Stimulated activated CD4-positive, alpha-beta T cell treated with anti-CD3 and anti-CD28 coated beads, Interleukin-15, amount 100 ng/mL, for 1 hour (primary cell): ENCODE measurements at places on chromosomes 1 and 21.

DNA sequence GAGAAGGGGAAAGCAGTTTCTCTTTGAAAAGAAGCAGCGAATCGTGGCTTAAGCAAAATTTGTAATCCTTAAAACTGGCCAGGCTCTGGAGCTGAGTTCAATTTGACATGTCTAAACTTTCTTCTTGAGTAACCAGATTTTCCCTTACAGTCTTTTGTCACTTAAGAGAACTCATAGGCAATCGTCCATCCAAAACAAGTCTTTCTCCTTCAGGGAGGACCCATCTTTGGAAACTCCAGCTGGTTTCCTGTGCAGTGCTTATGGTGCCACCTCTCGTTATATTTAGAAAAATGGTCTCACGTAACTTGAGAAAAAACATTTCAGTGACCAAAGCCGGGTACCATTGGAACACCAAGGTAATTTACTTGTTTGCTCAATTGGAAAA lies 1.8 kb upstream of the PTTG1IP start:
- no peak for DNase-seq

DNA sequence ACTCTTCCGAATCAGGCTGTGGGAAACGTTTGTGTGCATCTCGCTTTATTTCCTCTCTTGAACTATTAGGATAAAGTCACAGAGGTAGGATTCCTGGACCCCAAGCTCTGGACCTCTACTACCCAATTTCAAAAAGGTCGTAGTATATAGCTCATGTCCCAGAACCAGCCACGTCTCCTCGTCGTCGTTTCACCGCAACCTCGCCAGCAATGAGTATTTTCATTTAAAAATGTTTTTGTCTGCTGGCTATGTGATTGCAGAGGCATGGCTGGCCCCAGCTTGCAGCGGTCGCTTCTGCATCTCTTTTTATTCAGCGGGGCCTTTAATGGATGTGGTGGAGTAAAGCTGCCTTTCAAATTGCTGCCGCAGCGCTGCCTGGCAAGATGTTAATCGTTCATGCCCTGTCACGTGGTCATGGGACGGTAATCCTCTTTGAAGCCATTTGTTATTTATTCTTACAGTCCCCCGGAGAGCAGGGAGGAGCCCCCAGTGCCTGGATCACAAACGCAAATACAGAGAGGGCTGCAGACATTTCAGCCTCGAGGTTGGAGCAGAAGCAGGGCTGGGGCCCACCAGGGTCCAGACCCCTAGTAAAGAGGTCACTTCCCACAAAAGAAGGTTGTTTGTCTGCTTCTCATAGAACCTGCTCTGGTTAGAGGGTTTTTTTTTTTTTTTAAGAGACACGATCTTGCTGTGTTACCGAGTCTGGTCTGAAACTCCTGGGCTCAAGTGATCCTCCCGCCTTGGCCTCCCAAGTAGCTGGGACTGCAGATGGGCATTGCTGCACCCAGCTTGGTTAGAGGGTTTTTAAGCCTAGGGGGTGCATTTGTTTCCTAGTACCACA lies 11.6 kb upstream of the NPHP4 start:
- no peak for DNase-seq

- no peak for DNase-seq
Observed at GRCh38 chr1:156431769-156432668, 63.0 kb downstream of the RHBG start.

DNA sequence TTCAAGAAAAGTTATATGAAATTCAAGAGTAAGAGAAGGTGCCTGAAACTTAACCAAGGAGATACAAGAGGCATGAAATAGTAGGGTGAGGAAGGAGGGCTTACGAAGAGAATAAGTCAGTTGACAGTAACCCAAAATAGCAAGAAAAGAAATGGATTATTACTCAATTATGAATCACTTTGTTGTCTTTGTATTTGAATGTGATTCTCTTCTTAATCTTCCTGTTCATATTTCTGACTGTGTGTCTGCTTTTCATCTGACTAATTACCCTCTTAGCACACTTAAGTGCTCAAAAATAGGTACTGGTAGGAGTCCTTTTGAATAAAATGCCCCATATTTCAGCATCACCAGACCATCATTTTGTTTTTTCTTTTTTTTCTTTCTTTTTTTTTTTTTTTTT lies 39.4 kb downstream of the GLMN start:
- DNase-seq: no peak

DNA sequence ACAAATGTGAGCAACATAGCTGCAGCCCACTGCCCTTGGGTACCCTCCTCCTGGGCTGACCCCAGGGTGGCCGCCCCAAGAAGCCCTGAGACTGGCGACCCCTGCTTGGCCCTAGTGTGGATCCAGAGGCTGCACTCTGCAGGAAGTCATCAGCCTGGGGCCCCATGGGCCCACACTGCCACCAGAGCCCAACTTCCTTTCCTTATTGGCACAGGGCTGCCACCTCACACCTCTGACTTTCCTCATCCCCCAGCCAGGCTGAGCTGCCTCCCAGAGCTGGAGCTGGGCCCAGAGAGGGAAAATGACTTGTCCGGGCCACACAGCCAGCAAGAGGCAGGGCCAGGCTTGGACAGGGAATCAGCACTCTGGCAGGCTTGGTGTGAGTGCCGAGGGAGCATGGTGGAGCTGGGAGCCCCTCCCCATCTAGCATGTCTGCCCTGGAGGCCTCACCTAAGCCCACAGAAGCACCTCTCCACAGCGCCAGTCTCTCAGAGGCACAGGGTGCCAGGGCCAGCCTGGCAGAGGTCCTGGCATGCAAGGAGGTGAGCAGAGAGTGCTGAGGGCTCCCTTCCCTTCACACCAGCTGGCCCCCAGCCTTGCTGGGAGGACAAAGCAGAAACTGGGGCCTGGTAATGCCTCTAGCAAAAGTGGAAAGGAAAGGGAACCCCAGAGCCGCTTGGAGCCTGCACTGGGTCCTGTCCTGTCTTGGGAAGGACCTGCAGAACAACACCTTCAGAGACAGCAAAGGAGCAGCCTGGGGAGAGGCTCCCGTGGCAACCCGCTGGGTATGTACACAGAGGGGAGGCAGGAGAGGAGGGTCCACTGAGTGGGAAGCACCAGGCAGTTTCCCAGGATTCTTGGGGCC lies 3.2 kb downstream of the RAP1GAP start:
- no peak for DNase-seq

- no peak for DNase-seq
Observed at GRCh38 chr1:25145775-25146393, 86.4 kb downstream of the SYF2 start.

DNA sequence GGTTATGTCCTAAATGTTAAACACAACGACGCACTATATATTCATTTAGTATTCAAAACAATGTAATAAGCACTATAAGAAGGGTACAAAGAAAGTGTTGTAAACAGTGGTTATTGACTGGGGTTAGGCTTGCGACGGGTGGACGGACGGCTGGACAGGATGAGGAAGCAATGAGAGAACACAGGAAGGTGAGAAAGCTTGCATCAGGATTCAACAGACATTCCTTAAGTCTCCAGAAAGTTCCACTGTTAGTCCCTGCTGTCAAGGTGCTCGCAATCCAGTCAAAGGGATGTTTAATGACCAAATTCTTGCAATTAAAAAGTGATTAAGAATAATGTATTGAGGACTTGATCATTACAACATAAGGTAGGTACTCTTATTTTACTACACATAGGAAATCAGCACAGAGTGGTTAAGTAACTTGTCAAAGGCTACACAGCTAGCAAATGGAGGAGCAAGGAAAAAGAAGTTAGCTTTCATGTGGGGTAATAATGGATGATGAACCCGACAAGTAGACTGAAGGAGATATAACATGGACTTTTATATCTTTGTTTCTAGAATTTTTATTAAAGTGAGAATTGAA lies 994 bp upstream of the ACBD6 start:
- DNase-seq: no peak

DNA sequence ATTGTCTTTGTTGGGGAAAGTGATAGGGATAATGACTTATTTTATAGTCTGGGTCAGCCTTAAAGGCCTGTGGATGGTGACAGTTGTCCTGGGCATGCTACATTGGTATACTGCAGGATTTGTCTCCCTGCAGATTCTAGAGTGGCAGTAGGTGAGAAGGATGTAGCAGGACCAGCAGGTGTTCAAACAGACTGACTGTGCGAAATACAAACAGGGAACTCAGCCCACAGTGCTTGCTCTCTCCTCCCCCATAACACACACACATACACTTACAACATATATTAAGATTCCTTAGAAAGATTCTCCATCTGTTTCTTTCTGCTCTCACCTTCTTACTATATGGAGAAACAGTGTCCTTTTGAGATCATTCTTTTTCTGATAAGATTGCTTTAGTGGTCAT lies 6.9 kb downstream of the PDE4B start:
- no peak for DNase-seq

GRCh38 chr1:175171036-175171913 lies 21.3 kb downstream of the KIAA0040 start:
- no peak for DNase-seq

DNA sequence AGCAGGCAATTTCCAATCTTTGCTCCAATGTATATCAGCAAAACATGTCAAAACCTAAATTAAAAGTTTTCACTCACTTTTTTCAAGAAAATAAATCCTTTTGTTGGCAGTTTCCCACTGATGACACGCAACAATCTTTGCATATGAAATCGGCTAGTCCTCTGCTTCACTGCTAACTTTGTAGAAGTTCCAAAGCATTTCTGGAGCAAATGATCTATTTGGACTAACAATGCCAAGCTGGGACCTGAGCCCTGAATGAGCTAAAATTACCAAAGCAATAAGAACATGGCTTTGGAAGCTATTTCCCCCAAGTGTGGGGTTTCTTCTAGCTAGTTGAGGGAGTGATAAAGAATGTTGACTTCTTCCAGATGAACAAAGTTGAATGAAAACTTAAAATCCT lies 5.1 kb downstream of the BEND5 start:
- no peak for DNase-seq

DNA sequence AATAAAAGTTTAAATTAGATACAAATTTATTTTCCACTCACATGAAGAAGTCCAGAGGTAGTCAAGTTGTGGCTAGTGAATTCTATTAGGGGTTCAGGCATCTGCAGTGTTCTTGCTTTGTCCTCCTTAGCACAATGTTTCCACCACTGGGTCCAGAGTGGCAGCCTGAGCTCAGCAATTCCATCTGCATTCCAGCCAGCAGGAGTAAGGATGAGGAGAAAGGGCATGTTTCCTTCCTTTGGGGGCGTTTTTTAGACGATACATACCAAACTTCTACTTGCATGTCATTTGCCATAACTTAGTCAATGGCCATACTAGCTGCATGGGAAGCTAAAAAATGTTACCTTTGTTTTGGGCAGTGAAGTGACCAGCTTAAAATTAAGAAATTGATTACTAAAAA lies 98.5 kb upstream of the VANGL1 start:
- no peak for DNase-seq

DNA sequence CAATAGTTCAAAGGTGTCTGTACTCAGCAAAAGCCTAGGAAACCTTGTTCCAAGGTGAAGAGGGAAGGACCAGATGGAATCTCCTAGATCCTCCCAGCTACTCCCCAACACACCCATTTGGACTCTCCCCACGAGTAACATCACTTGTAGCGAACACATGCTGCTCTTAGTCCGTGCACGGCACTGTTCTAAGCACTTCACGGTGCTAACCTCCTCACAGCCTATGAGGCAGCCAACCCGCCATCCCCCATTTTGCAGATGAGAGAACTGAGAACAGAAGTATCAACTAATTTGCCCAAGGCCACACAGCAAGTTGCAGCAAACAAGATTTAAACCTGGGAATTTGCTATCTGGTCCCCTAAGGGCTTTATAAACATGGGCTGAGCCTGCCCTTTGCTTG lies 24.3 kb downstream of the MRPL37 start:
- no peak for DNase-seq

DNA sequence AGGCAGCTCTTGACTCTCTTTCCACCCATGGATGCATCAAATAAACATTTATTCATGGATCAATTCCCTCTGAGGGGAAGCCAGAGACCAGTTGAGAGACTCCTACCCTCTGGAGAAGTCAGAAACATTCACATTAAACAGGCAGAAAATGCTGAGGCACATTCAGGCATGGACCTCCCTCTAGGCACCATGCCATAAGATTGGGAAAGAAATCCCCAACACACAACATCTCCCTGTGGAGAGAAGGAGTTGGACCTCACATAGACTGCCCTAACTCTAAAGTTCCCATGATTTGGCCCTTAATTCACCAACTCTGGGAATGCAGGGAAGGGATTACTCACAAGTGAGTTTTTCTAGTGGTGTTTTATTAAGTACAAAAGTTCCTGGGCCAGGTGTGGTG lies 415.3 kb upstream of the C1orf87 start:
- DNase-seq: no peak

DNA sequence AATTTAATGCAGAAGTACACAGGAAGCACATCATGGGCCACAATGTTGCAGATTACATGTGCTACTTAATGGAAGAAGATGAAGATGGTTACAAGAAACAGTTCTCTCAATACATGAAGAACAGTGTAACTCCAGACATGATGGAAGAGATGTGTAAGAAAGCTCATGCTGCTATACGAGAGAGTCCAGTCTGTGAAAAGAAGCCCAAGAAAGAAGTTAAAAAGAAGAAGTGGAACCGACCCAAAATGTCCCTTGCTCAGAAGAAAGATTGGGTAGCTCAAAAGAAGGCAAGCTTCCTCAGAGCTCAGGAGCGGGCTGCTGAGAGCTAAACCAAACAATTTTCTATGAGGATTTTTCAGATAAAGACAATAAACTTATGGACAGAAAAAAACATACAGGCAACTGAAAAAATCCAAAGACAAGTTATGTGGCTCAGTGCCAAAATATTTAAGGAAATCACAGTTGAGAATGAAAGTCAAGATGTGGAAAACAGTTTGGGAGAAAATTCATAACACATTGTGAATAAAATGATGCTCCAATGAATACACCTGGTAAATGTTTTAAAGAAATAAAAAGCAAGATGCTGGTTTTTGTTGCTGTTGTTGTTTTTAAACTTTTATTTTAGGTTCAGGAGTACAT lies 2.8 kb upstream of the ZNF644 start:
- DNase-seq: no peak

DNA sequence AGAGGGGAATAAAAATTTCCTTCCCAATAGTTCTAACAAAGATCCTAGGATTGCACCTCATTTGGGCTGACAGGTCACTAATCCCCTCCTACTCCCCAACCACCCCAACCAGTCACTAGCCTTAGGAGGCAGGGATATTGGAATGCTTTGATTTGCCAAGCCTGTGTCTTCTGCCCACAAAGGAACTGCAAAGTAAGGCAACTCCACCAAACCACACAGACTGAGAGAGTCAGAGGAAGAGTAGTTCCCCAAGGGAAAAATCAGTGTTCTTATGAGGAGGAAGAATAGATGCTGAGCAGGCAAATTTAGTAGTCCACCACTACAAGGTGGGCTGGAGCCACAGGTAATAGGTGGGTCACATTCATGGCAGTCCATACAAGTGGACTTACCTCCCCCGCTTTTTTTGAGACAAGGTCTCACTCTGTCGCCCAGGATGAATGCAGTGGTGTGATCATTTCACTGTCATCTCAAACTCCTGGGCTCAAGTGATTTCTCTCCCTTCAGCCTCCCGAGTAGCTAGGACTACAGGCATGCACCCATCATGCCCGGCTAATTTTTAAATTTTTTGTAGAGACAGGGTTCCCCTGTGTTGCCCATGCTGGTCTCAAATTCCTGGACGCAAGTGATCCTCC lies 3.7 kb upstream of the TMEM39B start:
- no peak for DNase-seq
